ENCODE measurements at places on chromosomes 13 and 19.

DNA sequence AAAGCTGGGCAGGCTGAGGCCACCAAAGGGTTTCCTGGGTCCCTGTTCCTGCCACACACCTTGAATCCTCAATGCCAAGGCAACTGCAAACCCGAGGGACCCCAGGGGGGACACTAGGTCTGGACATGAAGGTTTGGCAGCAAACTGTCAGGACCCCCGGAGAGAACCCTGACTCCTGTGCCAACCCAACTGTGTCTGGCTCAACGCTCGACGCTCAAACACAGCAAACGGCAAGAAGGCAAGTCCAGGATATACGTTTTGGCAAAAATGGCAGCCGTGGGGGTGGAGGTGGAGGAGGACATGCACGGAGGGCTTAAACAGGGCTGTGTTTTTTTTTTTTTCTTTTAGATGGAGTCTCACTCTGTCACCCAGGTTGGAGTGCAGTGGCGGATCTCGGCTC, 73.0 kb downstream of the GADD45B start:
- no peak for DNase-seq

DNA sequence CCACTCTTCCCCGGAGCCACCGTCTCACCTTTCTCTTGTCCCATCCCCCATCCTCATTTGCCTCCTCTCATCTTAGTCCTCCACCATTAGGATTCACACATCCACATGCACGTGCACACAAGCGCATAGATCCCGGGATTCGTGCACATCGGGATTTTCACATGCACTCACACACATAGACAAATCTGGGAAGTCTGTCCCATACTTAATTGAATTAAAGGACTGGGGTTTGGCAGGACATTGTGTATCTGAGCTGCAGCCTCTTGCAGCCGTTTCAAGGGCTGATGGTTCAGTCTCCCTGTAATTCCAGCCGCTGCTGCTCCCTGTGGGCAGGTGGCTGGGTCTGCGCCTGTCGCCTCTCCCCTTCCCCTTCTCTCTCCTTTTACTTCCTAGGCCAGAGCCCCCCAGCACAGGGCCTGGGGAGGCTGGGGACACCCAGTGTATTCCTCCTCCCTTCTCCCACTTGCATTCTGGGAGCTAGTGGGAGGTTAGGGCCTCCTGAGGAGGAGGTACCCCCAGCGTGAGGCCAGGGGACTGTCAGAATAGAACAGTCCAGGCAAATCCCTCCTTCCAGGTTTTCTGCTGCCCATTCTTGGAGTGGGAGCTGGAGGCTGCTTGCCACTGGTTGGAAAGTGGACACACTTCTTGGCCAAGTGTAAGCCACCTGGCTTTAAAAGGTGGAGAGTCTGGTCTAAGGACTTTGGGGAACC, 43.6 kb downstream of the LYL1 start:
- no peak for DNase-seq

DNA sequence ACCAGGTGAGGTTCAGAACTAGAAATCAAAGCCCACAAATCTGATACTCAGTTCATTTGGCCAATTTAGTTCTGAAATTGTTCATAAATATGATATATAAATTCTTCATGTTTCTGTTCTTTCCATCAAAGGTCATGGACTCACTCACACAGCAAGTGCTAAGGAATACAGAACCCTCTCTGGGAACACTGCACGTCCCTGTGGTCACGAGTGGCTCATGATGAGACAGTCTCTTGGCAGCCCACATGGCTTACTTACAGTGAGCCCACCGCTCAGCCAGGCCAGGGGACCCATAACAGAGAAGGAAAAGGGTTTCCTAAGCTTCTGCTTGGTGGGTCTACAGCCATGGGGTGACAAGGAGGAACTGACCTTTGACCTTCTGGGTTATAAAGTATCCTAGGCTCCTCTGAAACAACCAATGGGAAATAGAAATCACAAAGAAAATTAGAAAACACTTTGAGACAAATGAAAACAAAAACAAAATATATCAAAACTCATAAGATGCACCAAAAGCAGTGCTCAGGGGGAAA, 67.4 kb downstream of the CDADC1 start:
- DNase-seq, result no peak

- peak; percentile 95 for DNase-seq
Observed at GRCh38 chr19:1113030-1113985, 9.5 kb downstream of the GPX4 start.

- no peak for DNase-seq
Observed at GRCh38 chr13:91644806-91645205, 246.4 kb downstream of the GPC5 start.

DNA sequence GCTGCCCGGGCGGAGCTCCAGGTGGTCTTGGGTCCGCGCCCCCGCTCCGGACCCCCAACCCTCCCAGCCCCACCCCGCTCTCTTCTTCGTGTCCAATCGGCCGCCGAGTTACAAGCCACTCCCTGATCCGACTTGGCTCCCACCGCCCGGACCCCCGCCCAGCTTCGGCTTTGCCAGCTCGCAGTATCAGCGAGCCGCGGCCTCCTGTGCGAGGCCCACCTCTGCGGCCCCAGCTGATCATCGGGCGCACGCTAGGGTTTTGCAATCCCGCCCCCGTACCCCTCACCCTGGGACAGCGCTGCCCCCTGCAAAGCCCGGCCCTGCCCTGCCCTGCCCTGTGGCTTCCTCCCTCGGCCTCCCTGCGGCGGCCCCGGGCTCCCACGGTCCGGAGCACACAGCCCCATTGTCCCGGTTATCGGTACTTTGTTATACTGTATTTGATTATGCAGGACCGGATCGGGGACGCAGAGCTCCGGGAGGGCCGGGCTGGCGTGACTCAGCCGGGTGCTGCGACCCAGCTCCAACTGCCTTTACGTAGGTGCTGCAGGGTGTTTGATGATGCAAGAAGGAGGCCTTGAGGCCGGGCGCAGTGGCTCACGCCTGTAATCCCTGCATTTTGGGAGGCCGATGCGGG, 598 bp upstream of the LPAR2 start:
- peak; percentile 85 for DNase-seq

- DNase-seq, result peak; percentile 66
Observed at GRCh38 chr19:14337510-14337909, 43.7 kb upstream of the ADGRE5 start.

DNA sequence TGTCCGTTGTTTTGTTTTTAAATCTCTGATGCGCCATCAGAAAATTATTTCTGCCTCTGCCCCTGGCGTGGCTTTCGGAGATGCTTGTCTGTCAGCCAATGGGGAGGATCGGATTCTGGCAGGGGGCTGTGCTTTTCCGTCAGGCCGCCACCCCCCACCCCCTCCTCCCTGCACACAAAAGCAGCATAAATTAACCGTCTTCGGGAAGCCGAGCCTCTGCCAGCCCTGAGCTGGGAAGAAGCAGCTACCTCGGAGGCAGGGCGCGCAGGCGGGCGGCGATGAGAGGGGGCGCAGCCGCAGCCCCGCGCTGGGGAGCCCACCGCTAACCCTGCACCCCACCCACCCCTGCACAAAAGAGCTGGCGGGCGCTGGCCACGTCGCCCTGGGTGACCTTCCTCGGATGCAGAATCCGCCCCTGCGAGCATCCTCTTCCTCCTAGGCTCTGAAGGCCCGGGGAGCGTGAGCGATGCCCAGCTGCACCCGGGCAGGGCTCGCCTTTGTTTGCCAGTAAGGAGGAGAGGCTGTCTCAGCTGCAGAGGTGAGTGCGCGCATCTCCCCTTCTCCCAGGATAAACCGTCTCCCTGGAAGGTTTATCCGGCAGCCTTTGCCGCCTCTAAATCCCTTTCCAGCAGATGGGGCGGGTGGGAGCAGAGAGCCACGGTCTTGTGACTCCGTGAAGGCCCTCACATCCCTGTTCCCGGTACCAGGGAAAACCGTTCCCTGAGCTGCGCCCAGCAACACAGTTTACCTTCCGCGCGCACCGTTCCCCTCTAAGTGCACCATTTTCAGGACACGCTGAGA, at the start of gene ATCAY:
TSS of gene ATCAY (plus strand) at position 215 of the 801 bp plus-strand sequence. CDS start 5,083 bp downstream, outside the sequence.
- no peak for DNase-seq

- DNase-seq, result no peak
Observed at GRCh38 chr19:35689836-35690235, 14.5 kb upstream of the ZBTB32 start.

DNA sequence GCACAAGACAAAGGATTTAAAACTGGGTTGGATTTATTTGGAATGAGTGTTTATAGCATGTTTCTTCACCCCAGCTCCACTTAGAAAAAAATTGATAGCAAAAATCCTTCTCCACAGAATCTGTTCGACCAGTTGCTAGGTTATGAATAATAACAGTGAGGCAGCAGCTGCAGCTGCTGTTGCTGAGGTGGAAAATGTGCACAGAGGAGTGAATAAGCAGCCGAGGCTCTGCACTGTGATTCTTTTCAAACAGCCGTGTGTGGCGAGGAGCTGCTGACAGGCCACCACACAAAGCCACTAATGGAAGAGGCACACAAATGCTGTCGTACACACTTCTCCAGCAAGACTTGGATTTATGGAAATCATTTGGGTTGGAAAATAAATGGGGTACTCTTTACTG, 6.4 kb upstream of the RASL11A start:
- DNase-seq, result no peak

DNA sequence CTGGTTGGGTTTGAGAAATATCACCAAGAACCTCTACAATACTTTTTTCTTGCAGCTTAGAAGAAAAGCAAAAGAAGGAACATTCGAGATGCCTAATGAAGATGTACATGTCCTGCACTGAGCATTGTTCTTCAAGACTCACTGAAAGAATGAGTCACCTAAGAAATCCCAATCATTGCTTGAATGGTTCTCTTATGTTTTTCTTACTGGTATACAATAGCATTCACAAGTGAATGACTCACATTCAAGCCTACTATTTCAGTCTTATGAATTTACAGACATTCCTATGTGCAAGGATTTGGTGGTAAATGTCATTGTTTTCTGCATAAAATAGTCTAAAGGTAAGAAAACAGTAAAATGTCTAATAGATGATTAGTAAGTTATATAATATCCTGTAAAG, 594.6 kb downstream of the PCDH9 start:
- peak; percentile 3 for DNase-seq

DNA sequence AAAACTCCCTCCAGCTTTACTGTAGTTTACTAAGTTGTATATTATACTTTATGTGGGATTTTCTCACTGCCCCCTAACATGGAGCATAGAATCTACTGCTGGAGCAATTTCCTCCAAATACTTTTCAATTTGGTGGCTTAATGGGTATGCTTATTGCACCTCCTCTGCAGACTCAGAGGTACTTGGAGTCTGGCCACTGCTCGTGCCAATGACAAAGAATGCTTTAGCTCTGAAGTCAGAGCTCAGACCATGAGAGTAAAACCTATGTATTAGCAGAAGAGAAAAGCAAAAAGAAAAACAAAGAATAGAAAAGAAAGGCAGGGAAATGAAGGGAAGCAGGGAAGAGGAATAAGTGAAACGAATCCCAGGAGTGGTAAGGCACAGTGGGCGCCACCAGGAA, 71.9 kb downstream of the SUCLA2 start:
- no peak for DNase-seq

DNA sequence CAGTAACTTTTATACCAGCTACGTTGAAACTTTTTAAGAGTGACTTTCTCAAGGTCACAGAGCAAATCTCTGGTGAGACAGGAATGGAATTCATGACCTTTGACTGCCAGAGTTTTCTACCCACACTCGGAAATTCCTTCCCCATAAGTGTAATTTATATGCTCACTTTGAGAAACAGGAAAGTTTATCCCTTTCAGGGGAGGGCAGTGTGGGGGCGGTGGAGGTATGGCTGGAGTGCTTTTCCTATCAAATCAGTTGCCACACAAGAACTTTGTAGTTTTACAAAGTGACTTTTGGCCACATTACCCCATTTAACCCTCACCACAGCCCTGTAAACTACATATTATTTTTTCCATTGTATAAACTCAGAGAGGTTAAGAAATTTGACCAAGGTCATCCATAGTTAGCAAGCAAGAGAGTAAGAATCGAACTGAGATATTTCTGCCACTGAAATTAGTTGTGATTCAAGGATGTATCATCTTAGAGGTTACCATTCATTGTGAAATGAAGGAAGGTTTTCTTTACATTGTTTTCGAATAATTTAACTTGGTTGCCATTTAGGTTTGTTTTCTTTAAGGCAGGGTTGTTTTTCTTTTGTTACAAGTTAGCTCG, 5.9 kb downstream of the KLF12 start:
- peak; percentile 10 for DNase-seq

DNA sequence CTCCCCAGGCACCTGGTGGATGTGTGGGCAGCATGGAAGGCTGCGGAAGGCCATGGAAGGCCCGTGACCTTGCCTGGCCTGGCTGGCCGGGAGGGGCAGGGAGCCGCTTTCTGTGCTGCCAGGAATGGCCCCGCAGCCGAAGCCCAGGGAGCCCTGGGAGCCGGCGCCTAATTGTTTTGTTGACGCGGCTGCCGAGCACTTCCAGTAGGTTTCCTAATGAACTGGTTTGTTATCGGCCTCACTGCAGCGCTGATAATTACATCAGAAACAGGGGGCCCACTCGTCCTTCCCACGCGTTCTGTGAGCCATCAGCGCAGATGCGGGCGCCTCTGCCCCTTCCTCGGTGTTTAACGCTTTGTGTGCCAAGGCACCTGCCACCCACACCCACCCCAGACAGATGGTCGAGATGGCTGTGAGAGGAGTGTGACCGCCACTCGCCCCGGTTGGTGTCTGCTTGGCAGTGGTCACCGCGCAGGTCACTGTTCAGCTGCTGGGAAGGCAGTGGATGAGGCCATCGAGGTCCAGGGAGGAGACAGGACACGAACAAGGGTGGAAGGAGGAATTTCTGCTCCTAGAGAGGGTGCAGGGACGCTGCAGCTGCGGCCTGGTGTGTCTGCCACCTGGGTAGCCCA, 124.5 kb downstream of the KDM4B start:
- DNase-seq, result no peak

DNA sequence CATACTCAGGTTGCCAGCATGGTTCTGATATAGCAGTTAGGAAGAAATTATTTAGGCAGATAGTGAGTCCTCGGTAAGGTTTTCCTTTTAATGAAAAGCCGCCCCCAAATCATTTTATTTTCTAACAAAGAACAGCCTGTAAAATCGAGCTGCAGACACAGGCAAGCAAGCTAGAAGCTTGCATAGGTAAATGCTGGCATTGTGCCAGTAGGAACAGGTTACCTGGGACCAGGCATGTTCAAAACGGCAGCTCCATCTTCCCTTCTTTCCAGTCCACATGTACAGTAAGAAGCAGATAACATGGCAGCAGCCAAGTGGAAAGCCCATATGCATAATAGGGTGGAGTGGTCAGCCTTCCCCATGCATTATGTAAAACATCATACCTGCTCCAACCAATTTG, 71.1 kb downstream of the UGGT2 start:
- no peak for DNase-seq

- peak; percentile 80 for DNase-seq
Observed at GRCh38 chr13:21079761-21080592, 18.6 kb upstream of the LATS2 start.

DNA sequence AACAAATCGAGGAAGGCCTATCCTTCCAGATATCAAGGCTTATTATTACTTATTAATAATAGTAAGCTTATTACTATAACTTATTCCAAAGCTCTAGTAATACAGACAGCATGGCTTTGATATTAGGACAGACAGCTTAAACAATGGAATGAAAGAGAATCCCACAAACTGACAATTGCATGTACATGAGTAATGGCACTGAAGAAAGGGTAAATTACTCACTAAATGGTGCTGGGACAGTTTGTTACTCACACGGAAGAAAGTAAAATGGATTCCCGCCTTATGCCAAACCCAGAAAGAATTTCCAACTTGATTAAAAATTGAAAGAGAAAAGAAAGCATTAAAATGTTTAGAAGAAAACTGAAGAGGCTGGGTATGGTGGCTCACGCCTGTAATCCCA, 60.3 kb downstream of the MIPEP start:
- no peak for DNase-seq

- DNase-seq, result no peak
Observed at GRCh38 chr13:86085890-86086289, 286.7 kb upstream of the SLITRK6 start.

GRCh38 chr13:46515803-46516202, 37.2 kb upstream of the LRCH1 start:
- DNase-seq, result no peak
